Panc1 (cell line): ENCODE measurements at places on chromosomes 11 and 22.

GRCh38 chr22:44605486-44605885 lies 96.5 kb upstream of the PRR5 start:
- H3K4me3 ChIP-seq: no peak overlapping the region
- no peaks in the 10 kb centered on the region for H3K36me3 ChIP-seq
- H3K27me3 ChIP-seq: no peaks in the 10 kb centered on the region
- no peak for DNase-seq
- H3K4me1 ChIP-seq: no peaks in the 10 kb centered on the region

DNA sequence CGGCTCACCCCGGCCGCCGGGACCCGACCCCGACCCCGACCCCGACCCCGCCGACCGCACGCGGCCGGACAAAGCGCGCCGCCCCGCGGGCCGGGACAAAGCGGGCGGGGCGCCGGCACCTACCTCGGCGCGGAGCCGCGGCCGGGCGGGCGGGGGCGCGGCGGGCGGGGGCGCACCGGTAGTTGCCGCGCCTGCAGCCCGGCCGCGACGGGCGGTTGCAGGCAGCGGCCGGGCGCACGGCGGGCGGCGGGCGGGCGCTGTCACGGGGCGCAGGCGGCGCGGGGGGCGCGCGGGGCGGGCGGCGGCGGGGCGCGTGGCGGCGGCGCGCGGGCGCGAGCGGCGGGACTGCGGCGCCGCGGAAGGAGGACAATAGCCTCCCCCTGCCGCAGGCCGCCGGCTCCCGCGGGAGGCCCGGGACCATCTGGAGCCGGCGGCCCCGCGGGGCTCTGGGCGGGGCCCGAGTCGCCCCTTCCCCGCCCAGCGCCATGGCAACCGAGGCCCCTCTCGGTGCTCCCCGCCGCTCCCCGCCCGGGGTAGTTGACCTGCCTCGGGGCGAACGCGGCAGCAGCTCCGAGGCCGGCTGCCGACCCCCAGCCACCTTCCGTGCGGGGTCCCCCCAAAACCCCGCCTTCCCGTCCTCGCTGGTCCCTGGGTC lies 851 bp downstream of the SPTBN2 start:
- peak overlapping the region; percentile 44 for H3K4me3 ChIP-seq
- no peak for DNase-seq
- H3K36me3 ChIP-seq: no peaks in the 10 kb centered on the region
- H3K4me1 ChIP-seq: peaks cover 6% of the 10 kb centered on the region; the same call in 1 of the 2 replicates
- peaks cover 36% of the 10 kb centered on the region for H3K27me3 ChIP-seq
- no peak overlapping the region for H3K27ac ChIP-seq

- H3K36me3 ChIP-seq: no peaks in the 10 kb centered on the region
- H3K4me3 ChIP-seq: no peak overlapping the region
- peaks cover 2% of the 10 kb centered on the region; the same call in 1 of the 2 replicates for H3K4me1 ChIP-seq
- DNase-seq: no peak
Measured at GRCh38 chr22:29732883-29733282, 13.1 kb downstream of the CABP7 start.

GRCh38 chr11:3710485-3711259 lies 39.5 kb upstream of the CHRNA10 start:
- H3K27ac ChIP-seq: no peak overlapping the region
- H3K4me3 ChIP-seq: no peak overlapping the region
- no peak for DNase-seq
- no peaks in the 10 kb centered on the region for H3K4me1 ChIP-seq
- peaks cover 75% of the 10 kb centered on the region for H3K36me3 ChIP-seq
